ENCODE measurements at places on chromosomes 1 and 21.
A peak's percentile ranks its signal among the peaks of the same experiment; 100 is the strongest.

DNA sequence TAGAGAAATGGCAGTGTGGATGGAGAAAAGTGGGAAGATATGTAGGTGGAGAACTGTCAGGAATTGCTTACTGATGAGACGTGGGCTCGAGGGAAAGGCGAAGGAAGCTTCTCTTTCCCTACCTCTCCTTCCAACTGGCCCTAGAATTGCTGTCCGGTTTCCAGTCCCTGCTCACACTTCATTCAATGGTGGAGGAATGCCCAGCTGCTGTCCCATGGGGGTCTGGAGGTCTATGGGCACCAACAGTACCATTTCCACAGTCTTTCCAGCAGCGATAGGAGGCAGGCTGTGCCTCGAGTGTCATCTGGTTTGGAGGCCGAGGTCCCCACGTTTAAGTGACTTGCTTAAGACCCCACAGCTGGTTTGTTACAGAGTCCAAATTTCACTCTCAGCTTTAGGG lies 31.5 kb upstream of the CD1D start:
- no peak for DNase-seq

GRCh38 chr1:217805792-217806191 lies 174.6 kb downstream of the SPATA17 start:
- no peak for DNase-seq

DNA sequence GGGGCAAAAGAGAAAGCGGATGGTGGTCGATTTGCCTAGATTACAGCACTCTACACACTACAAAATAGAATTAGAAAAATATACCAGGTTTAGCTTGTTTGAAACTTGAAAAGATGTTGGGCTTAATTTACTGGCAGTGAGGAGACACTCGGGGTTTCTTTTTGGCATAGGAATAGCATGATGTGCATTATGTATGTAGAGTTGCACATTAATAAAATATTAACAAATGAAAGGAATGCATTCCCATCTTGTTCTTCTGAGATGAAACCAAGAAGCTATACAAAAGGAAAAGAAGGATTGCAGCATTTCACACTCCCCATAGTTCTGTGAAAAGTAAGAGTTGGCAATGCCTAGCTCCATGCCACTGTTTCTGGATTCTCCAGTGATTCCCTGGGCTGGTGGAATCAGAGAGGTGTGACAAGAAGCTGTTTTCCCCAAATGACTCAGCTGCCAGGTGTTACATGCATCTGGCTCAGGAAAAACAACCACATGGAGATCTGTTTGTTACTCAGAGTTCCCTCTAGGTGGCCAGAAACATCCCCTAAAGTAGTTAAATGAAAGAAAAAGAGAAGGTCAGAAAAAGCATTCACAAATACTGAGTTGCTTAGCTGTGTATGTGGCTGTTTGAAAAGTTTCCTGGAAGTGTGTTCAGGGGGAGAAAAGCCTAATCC lies 115.6 kb downstream of the UCK2 start:
- DNase-seq = peak; percentile 16

- DNase-seq = no peak
These were observed 26.7 kb downstream of the MIA3 start for GRCh38 chr1:222644636-222644980.

DNA sequence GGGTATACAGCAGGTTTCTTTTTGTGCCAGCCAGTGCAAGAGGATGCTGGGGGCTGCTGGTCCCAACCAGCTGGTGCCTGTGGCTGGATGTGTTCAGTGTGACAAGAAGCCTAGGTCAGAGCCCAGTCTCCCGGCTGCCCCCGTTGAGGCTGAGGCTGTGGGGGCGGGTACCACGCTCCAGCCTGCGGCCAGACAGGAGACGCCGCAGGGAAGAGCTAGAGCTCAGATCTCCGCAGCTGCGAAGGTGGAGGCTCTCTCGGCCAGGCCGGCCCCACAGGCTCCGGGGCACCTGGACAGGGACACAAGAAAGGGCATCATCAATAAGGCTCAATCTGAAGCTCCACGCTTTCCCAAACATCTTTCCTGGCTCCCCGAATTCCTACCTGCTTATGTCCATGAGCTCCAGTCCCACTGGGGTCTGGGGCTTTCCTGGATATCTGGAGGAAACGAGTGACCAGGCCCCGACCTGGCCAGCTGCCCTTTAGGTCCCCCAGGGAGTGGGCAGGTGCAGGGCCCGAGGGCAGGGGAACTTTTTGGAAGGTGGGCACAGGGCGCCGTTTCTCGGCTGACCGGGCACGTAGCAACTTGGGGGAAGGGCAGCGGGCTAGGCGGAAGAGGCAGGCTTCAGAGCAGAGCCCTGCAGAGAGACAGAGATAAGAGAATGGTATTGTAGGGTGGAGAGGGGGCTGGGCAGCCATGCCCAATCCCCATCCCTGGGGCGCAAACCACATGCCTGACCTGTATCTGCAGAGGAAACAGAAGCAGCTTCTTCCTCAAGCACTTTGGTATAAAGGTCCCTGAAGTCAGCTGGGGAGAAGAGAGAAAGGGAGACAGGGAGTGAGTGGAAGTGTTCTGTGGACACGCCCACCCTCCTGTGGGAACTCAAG lies 7.4 kb downstream of the ENTREP3 start:
- DNase-seq = no peak

DNA sequence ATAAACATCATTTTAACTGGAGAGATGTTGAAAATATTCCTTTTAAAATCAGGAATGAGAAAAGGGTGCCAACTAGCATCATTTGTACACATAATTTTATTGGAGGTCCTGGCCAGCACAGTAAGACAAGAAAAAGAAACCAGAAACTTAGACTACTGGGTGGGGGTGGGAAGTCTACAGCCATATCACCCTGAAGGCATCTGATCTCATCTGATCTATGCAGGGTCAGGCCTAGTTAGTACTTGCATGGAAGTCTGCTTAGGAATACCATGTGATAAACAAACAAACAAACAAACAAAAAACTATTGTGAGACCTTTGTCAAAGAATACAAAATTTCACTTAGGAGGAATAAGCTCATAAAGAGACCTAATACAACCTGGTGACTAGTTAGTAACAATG lies 54.2 kb downstream of the EIF2B3 start:
- DNase-seq = no peak

GRCh38 chr21:32381571-32381970 lies 11.2 kb downstream of the URB1 start:
- DNase-seq = no peak

DNA sequence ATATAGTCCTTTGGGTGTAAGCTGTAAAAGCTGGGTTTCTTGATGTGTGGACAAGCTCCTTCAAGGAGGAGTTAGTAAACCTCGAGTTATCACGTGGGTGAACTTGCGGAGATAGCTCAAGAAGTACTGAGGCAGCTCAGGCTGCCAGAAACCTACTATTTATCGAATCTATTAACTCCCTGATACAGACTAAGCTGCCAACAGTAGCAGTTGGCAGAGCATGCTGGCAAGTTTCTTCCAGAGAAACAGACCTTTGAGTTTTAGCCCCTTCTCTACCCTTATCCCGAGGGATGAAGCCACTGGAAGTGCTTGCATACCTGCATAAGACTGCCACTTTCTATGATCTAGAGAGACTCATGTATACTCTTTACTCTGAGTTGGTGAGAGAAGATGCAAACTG lies 624.5 kb upstream of the USP24 start:
- DNase-seq = no peak

GRCh38 chr1:64473367-64473766 lies 3.4 kb downstream of the CACHD1 start:
- DNase-seq = no peak

DNA sequence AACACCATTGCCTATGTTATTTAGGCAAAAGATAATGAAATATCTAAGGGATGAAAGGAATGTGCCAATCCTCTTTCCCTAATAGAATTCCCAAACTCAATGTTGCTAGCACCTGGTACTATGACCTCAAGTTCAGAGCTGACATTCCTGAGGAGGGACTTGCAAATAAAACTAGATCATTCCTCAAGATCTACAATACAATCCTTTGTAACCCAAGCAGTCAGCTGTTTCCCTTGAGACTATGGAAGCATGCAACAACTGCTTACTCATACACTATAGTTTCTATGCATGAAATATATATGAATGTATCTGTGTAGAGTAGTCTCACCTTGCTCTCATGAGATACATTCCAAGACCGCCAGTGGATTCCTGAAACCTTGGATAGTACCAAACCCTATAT lies 65.0 kb downstream of the ABL2 start:
- DNase-seq = no peak

All from iPS DF 6.9 (cell line).